T-helper 17 cell (primary cell): ENCODE measurements at places on chromosomes 11 and 22. TPM values are rescaled to one million over a fixed set of nuclear protein-coding genes. Genes with fewer than 3 reads are reported as not detected.

The FGF19 gene
- not detected for total RNA-seq

DNA sequence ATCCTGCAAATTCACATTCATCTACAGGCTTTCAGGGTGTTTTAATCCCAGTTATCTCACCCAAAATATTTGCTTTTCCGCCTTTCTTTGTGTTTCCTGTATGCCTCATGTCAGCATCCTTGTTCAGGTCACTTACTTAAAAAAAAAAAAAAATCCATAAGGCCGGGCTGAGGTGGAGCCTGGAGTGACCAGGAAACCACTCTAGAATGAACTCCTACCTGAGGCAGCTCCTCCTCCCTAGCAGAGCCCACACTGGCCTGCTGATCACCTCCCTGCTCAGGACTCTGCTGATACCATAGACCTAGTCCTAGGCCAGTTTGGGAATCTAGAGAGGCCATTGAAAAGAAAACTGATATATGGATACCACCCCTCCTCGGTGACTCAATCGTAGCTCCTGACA lies 8.7 kb upstream of the DGAT2 start:
- no peak overlapping the region for H3K4me3 ChIP-seq
- H3K27ac ChIP-seq = no peak overlapping the region
- no peaks in the 10 kb centered on the region for H3K36me3 ChIP-seq
- H3K4me1 ChIP-seq = peaks cover 4% of the 10 kb centered on the region
- peaks cover 9% of the 10 kb centered on the region for H3K27me3 ChIP-seq

- no peak overlapping the region for H3K27ac ChIP-seq
- H3K36me3 ChIP-seq = no peaks in the 10 kb centered on the region
- DNase-seq = no peak
- H3K4me3 ChIP-seq = no peak overlapping the region
These were observed 161.5 kb downstream of the CACNA1I start for GRCh38 chr22:39731881-39732555.

DNA sequence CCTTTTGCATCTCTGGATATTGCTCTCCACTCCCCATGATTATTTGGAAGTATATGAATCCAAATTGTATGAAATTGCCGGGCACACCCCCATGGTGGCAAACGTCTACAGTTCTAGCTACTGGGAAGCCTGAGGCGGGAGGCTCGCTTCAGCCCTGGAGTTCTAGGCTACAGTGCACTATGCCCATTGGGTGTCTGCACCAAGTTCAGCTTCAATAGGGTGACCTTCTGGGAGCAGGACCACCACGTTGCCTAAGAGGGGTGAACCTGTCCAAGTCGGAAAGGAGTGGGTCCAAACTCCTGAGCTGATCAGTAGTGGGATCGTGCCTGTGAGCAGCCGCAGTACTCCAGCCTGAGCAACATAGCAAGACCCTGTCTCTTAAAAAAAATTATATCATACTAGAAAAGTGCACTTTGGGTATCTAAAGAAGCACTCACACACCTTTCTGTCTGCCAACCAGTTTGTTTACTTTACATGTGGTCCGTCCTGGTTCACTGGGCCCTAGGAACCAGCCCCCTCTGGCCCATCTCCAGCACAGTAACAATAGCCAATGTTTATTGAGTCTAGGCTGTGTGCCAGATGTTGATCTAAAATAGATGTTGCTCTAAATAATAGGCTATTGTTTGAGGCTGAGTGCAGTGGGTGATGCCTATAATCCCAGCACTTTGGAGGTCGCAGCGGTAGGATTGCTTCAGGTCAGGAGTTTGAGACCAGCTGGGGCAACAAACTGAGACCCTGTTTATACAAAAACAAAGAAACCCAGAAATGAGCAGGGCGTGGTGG lies 16.4 kb upstream of the KAT5 start:
- H3K27ac ChIP-seq = no peak overlapping the region
- H3K27me3 ChIP-seq = peaks cover 4% of the 10 kb centered on the region
- no peak overlapping the region for H3K4me3 ChIP-seq
- H3K4me1 ChIP-seq = peaks cover 2% of the 10 kb centered on the region
